ENCODE measurements at places on chromosomes 12 and 14.

- DNase-seq, result no peak
These were observed 116.7 kb upstream of the EGLN3 start for GRCh38 chr14:34067587-34067986.

DNA sequence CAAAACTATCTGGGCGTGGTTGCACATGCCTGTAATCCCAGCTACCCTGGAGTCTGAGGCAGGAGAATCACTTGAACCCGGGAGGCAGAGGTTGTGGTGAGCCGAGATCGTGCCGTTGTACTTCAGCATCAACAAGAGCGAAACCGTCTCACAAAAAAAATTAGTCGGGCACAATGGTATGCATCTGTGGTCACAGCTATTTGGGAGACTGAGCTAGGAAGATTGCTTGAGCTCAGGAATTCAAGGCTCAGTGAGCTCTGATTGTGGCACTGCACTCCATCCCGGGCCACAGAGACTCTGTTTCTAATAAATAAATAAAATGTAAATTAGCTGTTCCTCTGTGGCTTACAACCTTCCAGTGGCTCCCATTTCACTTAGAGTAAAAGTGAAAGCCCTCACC is 28.0 kb downstream of the RCOR1 start:
- no peak for DNase-seq

DNA sequence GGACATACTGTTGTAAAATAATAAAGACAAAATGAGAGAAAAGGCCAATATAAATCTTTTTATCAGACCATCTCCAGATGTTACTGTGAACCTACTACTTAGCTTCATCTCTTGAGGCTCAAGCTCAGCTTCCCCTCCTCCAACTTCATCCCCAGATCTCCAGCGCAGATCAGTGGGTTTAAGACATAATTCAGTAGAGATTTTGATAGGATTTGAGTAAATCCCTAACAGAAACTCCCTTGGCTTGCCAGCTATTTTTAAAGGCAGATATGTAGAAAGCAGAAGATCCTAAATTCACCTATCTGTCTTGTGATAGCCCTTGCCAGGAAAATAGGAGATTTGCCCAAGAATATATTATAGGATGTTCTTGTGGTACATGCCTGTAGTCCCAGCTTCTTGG is 236.7 kb downstream of the FBXL14 start:
- DNase-seq, result no peak

DNA sequence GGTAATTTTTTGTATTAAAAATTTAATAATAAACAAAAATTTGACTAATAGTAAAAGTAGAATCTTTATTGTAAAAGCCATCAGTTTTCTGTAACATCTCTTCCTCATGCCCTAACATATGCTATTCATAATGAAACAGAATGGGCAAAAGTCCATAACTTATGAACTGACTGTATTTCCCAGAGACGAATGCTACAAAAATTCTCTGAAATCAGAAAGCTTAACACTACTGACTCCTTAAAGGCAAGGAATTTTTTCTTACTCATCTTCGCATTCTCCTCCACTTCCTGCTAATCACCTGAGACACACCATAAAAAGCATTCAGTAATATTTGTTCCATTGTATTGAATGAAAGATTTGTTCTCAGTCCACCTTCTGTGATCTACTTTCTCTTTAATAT is 17.6 kb downstream of the MON2 start:
- DNase-seq, result no peak

- no peak for DNase-seq
These were observed 88.6 kb downstream of the VCPKMT start for GRCh38 chr14:50027816-50028215.

DNA sequence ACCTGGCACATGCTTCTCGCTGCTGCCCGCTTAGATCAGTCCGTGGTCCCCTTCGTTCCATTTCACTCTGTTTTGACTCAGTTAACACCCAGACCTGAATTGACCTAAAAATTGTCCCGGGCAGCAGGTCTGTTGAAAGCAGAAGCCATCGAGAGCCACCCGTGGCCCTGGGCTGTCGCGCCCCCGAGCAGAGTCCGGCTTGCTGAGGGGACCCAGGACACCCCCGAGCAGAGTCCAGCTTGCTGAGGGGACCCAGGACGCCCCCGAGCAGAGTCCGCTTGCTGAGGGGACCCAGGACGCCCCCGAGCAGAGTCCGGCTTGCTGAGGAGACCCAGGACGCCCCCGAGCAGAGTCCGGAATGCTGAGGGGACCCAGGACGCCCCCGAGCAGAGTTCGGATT is 50.2 kb upstream of the GALNT9 start:
- no peak for DNase-seq

DNA sequence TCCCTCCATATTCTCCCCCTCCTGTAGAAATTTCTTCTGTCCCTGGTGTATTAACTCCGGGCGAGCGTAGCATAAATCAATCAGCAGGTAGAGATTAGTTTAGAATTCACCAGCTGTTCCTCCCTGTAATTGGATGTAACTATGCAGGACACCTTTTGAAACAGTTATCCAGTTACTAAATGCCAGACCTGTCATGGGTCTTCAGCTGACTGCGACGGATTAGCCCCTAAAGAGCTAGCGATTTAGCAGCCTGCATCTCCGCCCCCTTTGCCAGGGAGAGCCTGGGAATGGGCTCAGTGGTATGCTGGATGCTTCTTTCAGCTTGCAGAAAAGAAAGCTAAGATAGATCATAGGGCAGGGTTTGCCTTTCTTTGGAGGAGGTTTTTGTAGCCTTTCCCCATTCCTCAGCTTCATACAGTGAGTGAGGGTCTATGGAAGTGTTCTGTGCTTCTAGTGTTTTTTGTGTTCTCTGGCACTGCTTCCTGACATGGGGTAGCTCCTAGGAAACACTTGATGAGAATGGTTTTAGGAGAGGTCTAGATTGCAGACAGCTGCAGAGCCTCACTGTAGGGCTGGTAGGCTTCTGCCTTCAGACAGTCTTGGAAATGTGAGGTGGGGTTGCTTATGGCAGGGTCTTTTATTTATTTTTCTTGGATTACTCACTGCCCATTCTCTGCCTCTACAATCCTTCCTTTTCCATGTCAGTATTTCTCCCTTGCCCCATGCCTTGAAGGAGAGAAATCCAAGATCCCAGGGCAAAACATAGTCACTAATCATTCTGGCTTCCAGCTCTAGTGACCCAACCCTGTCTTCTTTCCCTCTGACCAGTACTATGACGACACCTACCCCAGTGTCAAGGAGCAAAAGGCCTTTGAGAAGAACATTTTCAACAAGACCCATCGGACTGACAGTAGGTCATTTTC is 16.7 kb downstream of the COPZ1 start:
- DNase-seq, result no peak

GRCh38 chr14:104752423-104752734 is 568 bp upstream of the SIVA1 start:
- no peak for DNase-seq

DNA sequence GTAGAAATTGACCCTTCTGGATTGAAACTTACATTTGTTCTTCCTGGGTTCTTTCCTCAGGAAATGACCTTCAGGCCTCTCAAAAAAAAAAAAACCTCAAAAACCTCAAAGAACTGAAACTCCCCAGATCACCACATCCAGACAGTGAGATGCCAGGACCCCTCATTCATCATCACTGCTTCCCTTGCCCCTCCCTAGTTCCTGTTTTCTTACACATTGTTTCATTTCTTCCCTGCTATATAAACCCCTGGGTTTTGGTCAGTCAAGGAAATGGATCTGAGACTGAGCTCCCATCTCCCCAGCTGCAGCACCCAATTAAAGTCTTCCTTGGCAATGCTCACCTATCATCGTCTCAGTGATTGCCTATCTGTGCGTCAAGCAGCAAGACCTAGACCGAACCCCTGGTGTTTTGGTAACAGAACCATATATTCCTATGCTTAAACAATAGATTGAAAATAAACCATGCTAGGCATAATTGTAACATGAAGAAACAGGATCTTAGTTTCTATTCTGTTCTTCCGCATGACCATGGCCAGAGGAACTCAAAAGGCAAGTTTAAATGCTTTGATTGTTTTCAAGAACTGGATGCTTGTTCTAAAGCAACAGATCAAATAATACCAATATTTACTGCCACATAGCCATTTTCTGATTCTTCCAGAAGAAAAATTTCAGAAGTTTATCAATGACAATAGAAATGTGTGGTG is 108.0 kb upstream of the MAX start:
- no peak for DNase-seq

- DNase-seq, result no peak
These were observed 76.4 kb upstream of the MBIP start for GRCh38 chr14:36396798-36397197.
